ENCODE measurements at places on chromosomes 5 and 9.

GRCh38 chr5:17219006-17219422 is 1.6 kb downstream of the BASP1 start:
- DNase-seq: no peak

GRCh38 chr5:93850311-93850710 is 108.9 kb upstream of the POU5F2 start:
- DNase-seq: no peak

DNA sequence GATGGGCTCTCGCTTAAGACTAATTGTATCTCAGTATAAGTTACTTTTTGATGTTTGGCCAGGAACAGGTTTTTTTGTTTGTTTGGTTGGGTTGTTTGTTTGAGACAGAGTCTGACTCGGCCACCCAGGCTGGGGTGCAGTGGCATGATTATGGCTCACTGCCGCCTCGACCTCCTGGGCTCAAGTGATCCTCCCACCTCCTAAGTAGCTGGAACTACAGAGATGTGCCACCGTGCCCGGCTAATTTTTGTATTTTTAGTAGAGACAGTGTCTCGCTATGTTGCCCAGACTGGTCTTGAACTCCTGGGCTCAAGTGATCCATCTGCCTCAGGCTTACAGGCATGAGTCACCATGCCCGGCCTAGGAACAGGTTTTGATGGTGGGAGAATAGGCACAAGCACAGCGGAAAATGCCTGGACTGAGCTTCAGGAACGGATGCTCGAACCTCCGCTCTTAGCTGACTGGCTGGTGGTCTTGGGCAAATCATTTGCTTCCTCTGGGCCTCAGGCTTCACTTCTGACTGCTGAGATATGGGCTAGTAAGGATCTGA is 11.4 kb upstream of the SYNPO start:
- no peak for DNase-seq

DNA sequence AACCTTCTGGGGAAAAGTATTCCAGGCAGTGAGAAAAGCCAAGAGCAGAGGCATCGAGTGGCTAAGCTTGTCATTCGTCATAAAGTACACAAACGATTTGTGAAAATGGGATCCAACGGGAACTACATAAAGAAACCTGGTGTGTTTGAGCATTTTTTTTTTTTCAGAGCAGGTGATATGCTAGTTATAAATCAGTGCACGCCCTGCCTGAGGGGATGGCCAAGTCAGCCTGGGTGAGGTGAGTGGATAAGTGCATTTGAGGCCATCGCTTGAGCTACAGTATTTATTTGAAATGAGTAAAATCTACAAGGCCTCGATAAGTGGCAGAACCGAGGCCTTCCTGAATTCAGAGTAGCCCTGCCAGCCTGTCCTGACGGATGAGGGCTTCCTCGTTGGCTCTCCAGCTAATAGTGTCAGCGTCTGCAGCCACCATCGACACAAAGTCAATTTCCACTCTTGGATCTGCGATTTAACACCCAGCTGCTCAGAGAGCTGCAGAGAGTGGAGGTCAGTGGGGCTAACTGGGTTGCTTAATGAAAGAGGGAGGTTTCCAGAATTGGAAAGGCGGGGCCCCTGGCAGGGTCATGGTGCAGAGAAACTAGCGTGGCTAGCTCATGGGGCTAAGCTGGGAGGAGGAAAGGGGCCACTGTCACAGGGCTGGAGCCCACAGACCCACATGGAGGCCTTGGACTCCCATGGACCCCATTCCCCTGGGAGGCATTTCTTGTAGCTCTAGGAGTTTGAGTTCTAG is 27.3 kb downstream of the PPARGC1B start:
- no peak for DNase-seq
